ENCODE measurements at places on chromosomes 1 and 21.

GRCh38 chr1:9890224-9890731 is 19.8 kb downstream of the CTNNBIP1 start:
- DNase-seq, result peak; percentile 67

GRCh38 chr1:1596493-1597274 is 3.3 kb downstream of the FNDC10 start:
- DNase-seq, result no peak

GRCh38 chr1:152735648-152736047 is 22.2 kb upstream of the KPRP start:
- no peak for DNase-seq

- DNase-seq, result peak; percentile 100
These were observed 107.7 kb upstream of the TMPRSS2 start for GRCh38 chr21:41615613-41616012.

GRCh38 chr1:97160818-97161217 is 439.2 kb downstream of the PTBP2 start:
- no peak for DNase-seq

DNA sequence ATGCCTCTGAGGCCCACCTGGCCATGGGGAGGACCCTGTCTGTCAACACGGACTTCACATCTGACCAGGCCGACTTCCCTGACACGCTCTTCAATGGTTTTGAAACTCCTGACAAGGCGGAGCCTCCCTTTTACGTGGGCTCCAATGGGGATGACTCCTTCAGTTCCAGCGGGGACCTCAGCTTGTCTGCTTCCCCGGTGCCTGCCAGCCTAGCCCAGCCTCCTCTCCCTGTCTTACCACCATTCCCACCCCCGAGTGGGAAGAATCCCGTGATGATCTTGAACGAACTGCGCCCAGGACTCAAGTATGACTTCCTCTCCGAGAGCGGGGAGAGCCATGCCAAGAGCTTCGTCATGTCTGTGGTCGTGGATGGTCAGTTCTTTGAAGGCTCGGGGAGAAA is 101.8 kb downstream of the ADARB1 start:
- no peak for DNase-seq

- no peak for DNase-seq
These were observed 24.7 kb downstream of the DNAJC6 start for GRCh38 chr1:65334081-65334480.

- DNase-seq, result no peak
These were observed 33.3 kb upstream of the RCC2 start for GRCh38 chr1:17472814-17473213.

DNA sequence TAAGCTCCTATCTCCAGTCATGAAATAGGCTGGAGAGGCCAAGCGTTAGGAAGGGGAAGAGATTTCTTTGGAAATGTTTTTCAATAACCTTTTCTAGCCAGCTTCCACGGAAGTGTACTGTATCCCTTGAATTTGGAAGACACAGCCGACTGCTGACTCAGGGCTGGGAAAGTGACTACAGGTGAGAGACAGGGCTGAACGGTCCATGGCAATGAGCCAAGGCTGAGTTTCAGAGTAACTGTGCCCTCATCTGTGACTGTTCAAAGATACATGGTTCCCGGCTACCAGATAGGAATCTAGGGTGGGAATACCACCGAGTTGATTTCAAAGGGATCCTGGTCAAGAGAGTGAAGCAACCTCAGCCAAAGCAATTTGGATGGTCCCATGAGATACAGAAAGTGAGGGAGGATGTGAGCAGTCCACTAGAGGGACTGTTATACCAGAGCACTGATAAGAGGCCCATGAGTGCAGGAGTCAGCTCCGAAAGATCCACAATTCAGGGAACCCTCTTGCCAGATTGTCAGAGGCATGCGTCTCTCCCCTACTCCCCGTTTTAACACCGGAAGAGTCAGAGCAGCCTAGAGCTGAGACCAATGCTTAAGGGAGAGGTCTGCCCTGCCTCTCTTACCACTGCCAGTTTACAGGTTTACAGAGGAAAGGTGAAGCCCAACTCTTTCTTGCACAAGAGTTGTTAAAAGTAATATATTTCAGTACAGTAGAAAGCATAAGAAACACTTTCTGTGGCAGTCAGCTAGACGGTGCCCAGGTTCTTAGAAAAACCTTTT is 3.2 kb upstream of the KRTAP19-8 start:
- no peak for DNase-seq

DNA sequence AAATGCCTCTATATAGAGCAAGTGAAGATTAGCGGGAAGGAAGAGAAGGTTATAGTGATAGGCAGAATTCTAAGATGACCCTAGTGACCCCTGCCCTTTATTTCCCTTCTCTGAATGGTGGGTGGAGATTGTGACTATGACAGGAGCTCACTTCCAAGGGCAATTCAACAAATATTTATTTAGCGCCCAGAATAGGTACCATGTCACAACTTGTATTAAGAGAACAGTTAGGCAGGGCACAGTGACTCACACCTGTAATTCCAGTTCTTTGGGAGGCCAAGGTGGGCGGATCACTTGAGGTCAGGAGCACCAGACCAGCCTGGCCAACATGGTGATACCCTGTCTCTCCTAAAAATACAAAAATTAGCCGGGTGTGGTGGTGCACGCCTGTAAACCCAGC is 236.0 kb upstream of the POGK start:
- DNase-seq, result no peak

DNA sequence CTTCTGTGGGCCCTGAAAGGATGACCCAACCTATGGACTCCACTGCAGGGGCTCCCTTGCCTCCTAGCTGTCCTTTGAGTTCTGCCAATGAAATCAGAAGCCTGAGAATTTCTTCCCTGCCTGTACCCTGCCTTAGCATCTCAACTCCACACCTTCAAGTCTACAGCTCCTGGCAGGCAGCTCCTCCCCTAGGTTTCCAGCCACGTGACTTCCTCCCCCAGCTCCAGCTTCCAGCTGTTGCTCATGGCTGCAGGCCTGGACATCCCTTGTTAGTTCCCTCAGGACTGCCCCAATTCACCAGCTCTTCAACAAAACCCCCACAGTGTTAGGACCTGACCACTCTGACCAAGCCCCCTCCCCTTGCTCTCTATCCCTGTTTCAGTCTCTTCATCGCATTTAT is 2.4 kb downstream of the RCAN1 start:
- no peak for DNase-seq

- DNase-seq, result no peak
These were observed 60.1 kb downstream of the SDCCAG8 start for GRCh38 chr1:243315893-243316292.

GRCh38 chr1:10720635-10721034 is 75.8 kb downstream of the CASZ1 start:
- DNase-seq, result no peak

GRCh38 chr1:192901500-192901899 is 92.7 kb downstream of the RGS2 start:
- no peak for DNase-seq

DNA sequence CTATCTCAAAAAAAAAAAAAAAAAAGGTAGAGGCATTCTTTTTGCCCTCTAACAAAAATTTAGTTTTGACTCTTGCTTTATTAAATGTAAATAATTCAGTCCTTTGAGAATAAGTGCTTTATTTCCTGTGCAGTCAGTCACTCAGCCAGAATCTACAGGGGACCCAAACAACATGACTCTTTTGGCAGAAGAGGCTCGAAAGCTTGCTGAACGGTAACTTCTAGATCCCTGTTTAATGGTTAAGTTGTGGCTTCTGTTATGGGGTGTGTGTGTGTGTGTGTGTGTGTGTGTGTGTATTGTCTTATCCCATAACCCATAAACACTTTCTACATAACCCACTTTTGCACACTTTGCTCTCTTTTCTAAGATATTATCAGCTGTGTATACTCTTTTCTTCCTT is 54.9 kb upstream of the LAMC2 start:
- no peak for DNase-seq

DNA sequence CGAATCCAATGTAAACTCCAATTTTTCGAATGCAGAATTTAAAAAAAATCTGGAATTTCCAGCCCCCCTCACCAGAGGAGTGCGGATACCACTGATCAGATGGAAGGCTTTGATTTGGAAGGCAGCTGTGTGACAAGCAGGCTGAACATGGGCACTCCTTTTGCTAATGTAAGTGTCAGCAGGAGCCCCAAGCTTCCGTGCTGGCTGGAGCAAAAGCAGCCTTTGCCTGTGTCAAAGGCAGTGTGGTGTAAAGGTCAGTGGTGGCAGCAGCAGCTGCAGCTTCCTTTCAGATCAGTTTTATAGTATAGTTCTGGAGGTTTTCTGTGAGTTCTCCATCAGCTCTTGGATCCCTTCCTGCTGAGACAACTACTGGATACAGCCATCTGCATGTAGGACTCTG is 259.9 kb downstream of the CTH start:
- no peak for DNase-seq

- no peak for DNase-seq
These were observed 6.0 kb downstream of the COL24A1 start for GRCh38 chr1:86150553-86151055.

GRCh38 chr1:232764458-232765251 is 40.6 kb upstream of the MAP10 start:
- no peak for DNase-seq

- no peak for DNase-seq
These were observed 34.7 kb downstream of the LRRC8D start for GRCh38 chr1:89855413-89856123.

DNA sequence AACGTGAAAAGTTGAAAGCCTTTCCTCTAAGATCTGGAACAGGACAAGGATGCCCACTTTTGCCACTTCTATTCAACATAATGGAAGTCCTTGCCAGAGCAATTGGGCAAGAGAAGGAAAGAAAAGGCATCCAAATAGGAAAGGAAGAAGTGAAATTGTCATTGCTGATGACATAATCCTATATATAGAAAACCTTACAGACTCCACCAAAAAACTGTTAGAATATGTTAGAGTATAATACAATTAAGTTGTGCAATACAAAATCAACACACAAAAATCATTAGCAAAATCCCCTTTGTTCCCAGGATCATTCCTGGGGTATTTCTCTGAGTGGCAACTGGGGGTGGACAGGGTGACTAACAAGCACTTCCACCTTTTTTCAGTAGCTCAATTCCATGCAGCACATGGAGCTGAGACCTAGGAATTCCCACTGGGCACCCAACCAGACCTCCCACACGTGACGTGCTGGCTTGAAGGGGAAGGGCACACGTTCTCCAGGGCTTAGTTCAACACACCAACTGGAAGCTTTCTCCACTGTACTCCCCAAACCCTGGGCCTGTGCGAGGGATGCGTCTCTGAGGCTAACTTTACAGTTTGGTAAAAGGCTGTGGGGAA is 9.6 kb downstream of the STUM start:
- DNase-seq, result no peak

Data from AG09309 (cell line).